ENCODE measurements at places on chromosomes 7 and 10. TPM values are rescaled to one million over a fixed set of nuclear protein-coding genes. Genes with fewer than 3 reads are reported as not detected.

SRGN gene
- polyA plus RNA-seq = 0.36 TPM

TAS2R41 gene
- polyA plus RNA-seq = not detected

ETV1 gene
- polyA plus RNA-seq = 5.9 TPM

HTR5A gene
- polyA plus RNA-seq = not detected

GRCh38 chr10:2076528-2076927 lies 339.2 kb upstream of the ADARB2 start:
- H3K4me3 ChIP-seq = no peak overlapping the region
- H3K27me3 ChIP-seq = no peaks in the 10 kb centered on the region
- H3K36me3 ChIP-seq = no peaks in the 10 kb centered on the region
- H3K27ac ChIP-seq = no peak overlapping the region
- H3K4me1 ChIP-seq = peaks cover 9% of the 10 kb centered on the region
- DNase-seq = no peak

GRCh38 chr7:63899691-63900393 lies 98.8 kb upstream of the ZNF722 start:
- H3K4me1 ChIP-seq = no peaks in the 10 kb centered on the region
- no peaks in the 10 kb centered on the region for H3K36me3 ChIP-seq
- H3K27ac ChIP-seq = no peak overlapping the region
- no peak overlapping the region for H3K4me3 ChIP-seq

- DNase-seq = no peak
- no peaks in the 10 kb centered on the region for H3K27me3 ChIP-seq
- H3K4me3 ChIP-seq = no peak overlapping the region
Observed at GRCh38 chr7:16455591-16455990, 9.9 kb downstream of the SOSTDC1 start.

DNA sequence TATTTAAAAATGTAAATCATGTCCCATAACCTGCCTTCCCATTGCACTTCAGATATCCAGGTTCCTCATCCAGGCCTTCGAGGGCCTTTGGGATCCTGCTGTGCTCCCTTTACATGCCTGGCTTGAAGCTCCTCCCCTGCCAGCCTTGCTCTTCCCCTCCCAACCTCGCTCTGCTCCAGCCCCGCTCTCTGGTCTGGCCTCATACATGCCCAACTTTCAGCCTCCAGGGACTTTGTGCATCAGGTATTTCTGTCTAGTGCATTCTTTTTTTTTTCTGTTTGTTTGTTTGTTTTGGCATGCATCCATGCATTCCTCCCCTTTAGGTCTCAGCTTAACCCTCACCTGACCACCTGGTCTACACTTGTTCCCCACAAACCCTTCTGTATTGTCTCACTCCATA lies 160.3 kb downstream of the SNX10 start:
- H3K27me3 ChIP-seq = no peaks in the 10 kb centered on the region
- no peak overlapping the region for H3K4me3 ChIP-seq
- no peaks in the 10 kb centered on the region for H3K36me3 ChIP-seq
- H3K27ac ChIP-seq = no peak overlapping the region

GRCh38 chr10:8768852-8769251 lies 714.4 kb downstream of the GATA3 start:
- no peaks in the 10 kb centered on the region for H3K27me3 ChIP-seq
- H3K36me3 ChIP-seq = no peaks in the 10 kb centered on the region
- no peak overlapping the region for H3K27ac ChIP-seq
- no peak for DNase-seq
- no peaks in the 10 kb centered on the region for H3K4me1 ChIP-seq

DNA sequence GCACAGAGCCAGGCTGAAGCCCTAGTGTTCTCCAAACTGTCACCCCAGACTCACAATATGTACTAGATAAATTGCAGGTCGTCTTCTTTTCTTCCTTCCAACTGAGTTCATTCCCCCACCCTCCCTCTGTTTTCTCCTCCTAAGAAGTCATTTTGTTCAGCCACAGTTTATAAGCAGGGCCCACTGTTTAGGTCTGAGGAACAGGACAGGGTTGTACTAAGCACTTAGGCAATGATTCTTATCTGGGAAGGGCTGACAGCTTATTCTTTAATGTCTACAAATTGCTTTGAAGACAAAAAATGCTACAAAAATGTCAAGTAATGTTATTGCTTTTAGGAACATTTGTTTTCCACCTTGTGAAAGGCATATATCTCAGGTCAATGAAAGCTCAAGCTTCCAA lies 59.1 kb downstream of the CDC123 start:
- no peaks in the 10 kb centered on the region for H3K36me3 ChIP-seq
- no peak overlapping the region for H3K27ac ChIP-seq
- no peak for DNase-seq
- no peaks in the 10 kb centered on the region for H3K27me3 ChIP-seq

DNA sequence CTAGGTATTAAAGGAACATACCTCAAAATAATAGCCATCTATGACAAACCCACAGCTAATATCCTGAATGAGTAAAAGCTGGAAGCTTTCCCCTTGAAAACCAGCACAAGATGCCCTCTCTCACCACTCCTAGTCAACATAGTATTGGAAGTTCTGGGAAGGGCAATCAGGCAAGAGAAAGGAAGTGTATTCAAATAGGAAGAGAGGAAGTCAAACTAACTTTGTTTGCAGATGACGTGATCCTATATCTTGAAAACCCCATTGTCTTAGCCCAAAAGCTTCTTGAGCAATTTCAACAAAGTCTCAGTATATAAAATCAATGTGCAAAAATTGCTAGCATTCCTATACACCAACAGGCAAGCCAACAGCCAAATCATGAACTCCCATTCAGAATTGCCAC lies 131.3 kb downstream of the FANK1 start:
- no peaks in the 10 kb centered on the region for H3K4me1 ChIP-seq
- no peak overlapping the region for H3K4me3 ChIP-seq
- DNase-seq = no peak
- no peak overlapping the region for H3K27ac ChIP-seq

DNA sequence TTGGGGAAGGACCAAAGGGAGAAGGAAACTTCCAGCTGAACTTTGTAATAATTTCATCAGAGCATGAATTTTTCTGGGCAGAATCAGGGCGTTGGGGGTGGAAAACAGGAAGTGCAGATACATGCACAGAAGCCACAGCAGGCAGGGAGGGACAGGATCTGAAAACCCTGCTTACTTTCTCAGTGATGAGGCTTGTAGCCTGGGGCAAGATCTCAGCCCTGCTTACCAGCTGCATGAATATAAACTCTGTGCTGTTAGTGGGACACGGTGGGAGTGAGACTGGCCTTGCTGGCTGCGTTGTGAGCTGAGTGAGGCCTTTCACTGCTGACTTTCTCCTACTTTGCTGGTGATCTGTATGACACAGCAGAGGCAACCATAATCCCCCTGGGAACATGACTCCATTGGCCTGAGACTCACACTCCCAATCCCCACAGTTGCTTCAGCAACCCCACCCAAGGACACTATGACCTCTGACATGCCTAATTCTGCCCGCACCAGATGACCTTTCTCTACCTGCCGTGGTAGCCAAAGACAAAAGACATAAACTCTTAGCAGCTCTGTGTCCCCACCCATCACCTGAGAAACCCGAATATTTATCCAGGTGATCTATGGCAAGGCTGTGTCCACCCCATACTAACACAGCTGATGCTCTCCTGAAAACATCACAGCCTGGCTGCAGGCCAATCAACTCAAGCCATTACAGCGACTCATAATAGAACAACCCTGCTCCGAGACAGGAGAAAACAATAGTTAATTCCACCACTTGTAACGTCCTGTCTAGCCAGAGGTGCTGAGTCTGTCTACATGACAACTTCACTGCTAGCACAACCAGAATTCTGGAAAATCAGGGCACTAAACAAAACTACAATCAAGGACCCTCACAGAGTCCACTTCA lies 190.7 kb upstream of the CHRM2 start:
- H3K4me1 ChIP-seq = no peaks in the 10 kb centered on the region
- no peak overlapping the region for H3K4me3 ChIP-seq
- no peaks in the 10 kb centered on the region for H3K27me3 ChIP-seq
- H3K27ac ChIP-seq = no peak overlapping the region
- no peaks in the 10 kb centered on the region for H3K36me3 ChIP-seq

- H3K36me3 ChIP-seq = no peaks in the 10 kb centered on the region
- no peaks in the 10 kb centered on the region for H3K4me1 ChIP-seq
- no peaks in the 10 kb centered on the region for H3K27me3 ChIP-seq
Observed at GRCh38 chr7:50937727-50938126, 155.0 kb upstream of the GRB10 start.

DNA sequence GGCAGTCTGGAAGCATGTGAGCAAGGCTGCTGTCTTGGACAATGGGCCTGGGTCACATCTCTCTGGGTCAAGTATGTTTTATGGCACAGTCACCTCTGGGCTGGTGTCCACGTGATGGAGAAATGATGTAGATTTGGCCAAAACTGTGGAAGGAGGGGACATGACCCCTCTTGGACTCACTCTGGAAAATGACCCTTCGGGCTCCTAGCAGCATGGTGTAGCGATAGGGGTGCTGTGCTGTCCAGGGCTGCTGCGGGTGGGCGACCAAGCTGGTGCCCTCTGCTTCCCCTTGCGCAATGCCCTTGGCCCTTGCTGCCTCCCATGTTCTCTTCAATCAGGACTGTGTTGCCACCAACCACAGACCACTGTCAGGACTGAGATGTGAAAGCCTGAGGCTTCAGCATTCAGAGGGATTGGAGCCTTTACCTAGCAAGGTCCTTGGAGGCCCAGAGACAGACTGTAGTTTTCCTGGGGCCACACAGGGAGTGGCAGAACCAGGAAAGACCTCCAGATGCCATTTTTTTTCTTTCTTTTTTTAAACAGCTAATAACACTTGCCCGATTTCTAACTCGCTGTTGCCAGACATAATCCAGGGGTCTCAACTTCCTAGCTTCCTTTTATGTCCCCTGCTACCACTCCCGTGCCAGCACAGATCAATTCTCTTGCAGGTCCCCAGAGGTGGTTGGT lies 6.1 kb downstream of the CYP26A1 start:
- H3K36me3 ChIP-seq = no peaks in the 10 kb centered on the region
- no peak for DNase-seq
- H3K27me3 ChIP-seq = peaks cover 25% of the 10 kb centered on the region
- no peak overlapping the region for H3K4me3 ChIP-seq
- H3K4me1 ChIP-seq = peaks cover 6% of the 10 kb centered on the region
- H3K27ac ChIP-seq = no peak overlapping the region

GRCh38 chr7:123494193-123494796 lies 40.1 kb downstream of the IQUB start:
- H3K36me3 ChIP-seq = no peaks in the 10 kb centered on the region
- no peak overlapping the region for H3K27ac ChIP-seq
- no peaks in the 10 kb centered on the region for H3K27me3 ChIP-seq
- peaks cover 3% of the 10 kb centered on the region for H3K4me1 ChIP-seq

DNA sequence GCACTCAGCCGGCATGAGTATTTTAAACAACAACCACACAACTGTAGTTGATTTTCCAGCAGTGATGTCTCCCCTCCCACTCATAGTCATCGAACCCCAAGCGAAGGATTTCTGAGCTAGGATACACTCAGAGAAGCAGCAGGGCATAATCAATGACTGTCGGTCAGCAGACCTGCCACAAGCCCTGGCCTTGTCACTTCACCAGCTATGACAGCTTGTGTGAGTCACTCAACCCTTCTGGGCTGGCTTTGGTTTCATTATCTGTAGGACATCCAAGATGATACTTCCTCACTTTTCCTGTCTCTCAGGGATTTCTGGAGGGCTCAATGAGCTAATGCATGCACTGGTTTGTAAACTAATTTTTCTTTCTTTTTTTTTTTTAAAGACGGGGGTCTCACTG lies 22.0 kb upstream of the UBE3C start:
- no peak for DNase-seq
- no peak overlapping the region for H3K4me3 ChIP-seq
- H3K27me3 ChIP-seq = no peaks in the 10 kb centered on the region
- no peak overlapping the region for H3K27ac ChIP-seq

Measured in hepatocyte (in vitro differentiated cells).